ENCODE measurements at places on chromosomes 11 and 22. TPM values are rescaled to one million over a fixed set of nuclear protein-coding genes. Genes with fewer than 3 reads are reported as not detected.

- peaks cover 23% of the 10 kb centered on the region for H3K4me1 ChIP-seq
- H3K27ac ChIP-seq = no peak overlapping the region
- H3K36me3 ChIP-seq = no peaks in the 10 kb centered on the region
These were observed 19.3 kb downstream of the PPARA start for GRCh38 chr22:46169628-46170027.

The OR2AG2 gene
- 0.24 TPM for total RNA-seq

DNA sequence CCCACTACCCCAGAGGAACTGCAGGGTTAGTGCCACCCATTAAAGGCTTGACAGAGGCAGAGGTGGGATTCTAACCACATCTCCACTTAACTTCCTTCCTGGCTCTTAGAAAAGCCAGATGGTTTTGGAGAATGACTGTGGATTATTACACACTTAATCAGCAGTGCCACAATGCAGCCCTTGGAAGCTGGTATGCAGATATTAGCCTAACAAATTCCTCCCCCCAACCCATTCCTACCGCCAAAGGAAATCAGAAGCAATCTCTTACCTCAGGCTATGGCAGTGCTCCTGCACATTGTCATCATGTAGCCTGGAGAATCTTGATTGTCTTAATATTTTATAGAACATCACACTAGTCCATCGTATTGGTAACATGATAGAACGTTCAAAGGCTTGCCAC lies 23.2 kb upstream of the NRGN start:
- H3K27ac ChIP-seq = no peak overlapping the region
- H3K4me3 ChIP-seq = no peak overlapping the region
- H3K36me3 ChIP-seq = no peaks in the 10 kb centered on the region
- peaks cover 51% of the 10 kb centered on the region for H3K27me3 ChIP-seq
- peaks cover 17% of the 10 kb centered on the region for H3K4me1 ChIP-seq

DNA sequence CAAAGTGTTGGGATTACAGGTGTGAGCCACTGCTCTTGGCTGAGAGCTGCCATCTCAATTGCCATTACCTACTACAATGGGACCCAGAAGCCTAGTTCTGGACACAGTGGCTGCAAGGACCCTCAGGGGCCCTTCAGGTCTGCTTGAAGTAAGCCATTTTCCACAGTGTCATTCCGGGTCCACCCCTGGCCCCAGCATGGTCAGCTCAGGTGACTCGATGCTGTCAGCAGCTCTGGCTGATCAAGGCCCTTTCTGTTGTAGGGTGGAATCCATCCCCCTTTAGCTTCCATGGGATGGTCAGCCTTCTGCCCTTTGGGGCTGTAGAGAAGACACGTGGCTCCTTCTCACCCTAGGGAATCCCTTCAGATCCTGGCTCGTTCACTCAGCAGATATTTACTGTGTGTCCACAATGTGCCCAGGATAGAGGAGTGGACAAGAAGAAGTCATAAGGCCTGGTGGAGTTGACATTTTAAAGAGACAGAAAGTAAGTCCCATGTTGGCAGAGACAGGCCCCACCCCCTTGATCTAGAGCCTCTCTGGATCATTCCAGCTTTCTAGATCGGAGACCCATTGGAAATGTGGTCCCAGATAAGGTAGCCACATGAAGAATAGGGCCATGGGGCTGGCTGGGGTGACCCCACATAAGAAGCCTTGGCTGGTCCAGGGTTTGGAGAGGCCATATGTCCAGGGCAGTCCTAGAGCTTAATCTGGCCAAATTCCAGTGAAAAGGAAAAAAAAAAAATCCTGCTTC lies 15.1 kb upstream of the KAT5 start:
- no peak overlapping the region for H3K4me3 ChIP-seq
- DNase-seq = no peak
- H3K27me3 ChIP-seq = no peaks in the 10 kb centered on the region
- H3K36me3 ChIP-seq = no peaks in the 10 kb centered on the region

DNA sequence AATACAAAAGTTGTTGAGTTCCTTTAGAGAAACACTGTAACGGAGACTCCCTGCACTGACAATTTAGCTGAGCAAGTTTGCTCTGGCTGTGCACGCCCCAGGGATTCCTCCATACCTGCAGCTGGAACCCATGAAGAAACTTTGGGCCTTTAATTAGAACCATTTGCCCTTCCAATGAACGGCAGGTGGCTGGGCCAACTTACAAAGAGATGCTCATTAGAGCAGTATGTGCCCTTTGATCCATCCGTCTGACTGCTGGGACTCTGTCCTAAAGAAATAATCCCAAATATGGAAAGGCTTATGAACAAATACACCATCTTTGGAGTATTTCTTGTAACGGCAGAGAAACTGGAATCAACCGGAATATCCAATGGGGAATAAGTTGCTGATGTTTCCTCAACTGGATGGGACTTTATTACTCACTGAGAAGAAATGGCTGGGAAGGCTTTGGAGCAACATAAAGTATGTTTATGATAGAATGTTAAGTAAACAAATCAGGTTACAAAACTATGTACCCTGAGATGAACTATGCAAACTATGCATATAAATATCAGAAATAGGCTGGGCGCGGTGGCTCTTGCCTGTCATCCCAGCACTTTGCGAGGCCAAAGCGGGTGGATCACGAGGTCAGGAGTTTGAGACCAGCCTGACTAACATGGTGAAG lies 24.4 kb upstream of the FBLN1 start:
- H3K4me1 ChIP-seq = peaks cover 31% of the 10 kb centered on the region
- no peak overlapping the region for H3K27ac ChIP-seq
- no peak overlapping the region for H3K4me3 ChIP-seq
- DNase-seq = no peak
- H3K27me3 ChIP-seq = no peaks in the 10 kb centered on the region
- H3K36me3 ChIP-seq = no peaks in the 10 kb centered on the region

The SAMM50 gene
- total RNA-seq = 34.3 TPM

The EMID1 gene
- total RNA-seq = 3.1 TPM

The GALNT18 gene
- total RNA-seq = 26.0 TPM

DNA sequence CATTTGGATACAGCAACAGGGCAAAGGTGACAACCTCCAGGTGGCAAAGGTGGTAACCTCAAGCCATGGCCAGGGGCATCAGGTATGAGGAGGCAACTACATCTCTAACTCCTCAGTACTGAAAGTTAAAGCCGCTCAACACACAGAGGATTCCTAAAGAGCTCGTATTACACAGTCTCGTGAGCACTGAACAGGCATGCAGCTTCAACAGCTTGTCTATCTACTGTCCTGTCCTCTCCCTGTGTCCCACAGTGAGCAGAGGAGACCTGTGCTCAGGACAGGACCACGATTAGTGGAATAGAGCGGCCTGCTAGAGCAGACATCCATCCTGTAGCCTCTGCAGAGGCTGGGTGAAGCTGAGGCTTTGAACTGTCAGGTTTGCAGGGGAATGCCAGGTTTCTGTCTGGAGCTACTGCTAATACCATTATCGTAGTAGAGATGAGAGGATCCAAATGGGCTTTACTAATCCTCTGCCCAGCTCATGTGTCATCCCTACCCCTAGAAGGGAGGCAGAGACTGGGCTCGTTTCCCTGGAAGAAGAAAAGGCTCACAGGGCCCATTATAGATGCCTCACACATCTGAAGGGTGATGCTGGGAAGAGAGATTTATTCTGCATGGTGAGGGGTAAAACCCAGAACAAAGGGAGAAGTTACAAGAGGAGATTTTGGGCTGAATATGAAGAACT lies 415.2 kb downstream of the LARGE1 start:
- DNase-seq = no peak
- H3K4me1 ChIP-seq = no peaks in the 10 kb centered on the region
- no peak overlapping the region for H3K27ac ChIP-seq
- H3K27me3 ChIP-seq = no peaks in the 10 kb centered on the region
- no peak overlapping the region for H3K4me3 ChIP-seq

GRCh38 chr11:3208272-3208671 lies 10.3 kb downstream of the MRGPRG start:
- peaks cover 21% of the 10 kb centered on the region for H3K27me3 ChIP-seq
- no peak overlapping the region for H3K27ac ChIP-seq
- peaks cover 6% of the 10 kb centered on the region for H3K4me1 ChIP-seq
- no peak overlapping the region for H3K4me3 ChIP-seq

The SLC25A45 gene
- 3.9 TPM for total RNA-seq

The RBMXL2 gene
- total RNA-seq = not detected

The TREH gene
- not detected for total RNA-seq

The HTR3B gene
- total RNA-seq = not detected

- H3K4me3 ChIP-seq = no peak overlapping the region
- no peaks in the 10 kb centered on the region for H3K27me3 ChIP-seq
- H3K27ac ChIP-seq = no peak overlapping the region
These were observed 9.0 kb upstream of the SEC14L6 start for GRCh38 chr22:30555282-30556210.

DNA sequence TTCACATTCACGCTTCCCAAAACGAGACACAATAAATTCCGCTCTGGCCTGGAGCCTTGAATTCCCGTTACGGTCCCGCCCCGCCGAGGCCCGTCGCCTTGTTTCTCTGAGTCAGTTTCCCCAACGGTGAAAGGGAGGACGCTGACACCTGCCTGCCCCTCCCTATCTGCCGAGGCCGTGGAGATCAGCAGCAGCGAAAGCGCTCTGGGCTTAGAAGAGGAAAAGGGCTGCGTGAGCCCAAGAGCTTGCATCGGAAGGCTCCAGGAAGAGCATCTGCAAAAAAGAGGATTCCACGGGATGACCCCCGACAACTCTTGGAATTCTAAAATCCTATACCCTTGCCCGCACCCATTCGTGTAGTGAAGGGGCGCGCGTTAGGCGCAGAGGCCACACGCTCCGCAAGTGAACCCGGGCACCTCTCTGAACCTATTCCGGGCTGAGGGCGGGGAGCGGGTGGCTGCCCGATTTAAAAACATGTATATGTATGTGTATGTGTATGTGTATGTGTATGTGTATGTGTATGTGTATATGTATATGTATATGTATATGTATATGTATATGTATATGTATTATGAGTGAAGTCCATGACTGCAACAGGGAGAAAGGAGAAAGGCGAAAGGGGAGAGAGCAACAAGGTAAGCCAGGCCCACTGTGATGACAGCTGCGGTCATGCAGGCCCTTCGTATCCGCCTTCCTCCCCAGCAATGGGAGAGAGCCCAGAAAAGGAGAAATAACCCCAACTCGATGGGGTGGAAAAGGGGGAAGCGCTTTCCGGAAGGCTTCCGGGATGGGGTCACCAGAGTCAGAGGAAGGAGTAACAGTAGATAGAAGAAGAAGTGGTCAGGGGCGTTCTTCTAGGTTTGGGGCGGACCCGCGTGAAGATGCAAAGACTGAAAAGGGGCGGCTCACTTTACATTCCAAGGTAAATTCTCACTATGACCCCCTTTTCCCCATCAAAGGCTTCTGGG lies 948 bp upstream of the MRTFA start:
- H3K36me3 ChIP-seq = no peaks in the 10 kb centered on the region
- peaks cover 26% of the 10 kb centered on the region for H3K4me1 ChIP-seq
- DNase-seq = peak; percentile 73
- H3K27ac ChIP-seq = peak overlapping the region; percentile 91
- H3K27me3 ChIP-seq = no peaks in the 10 kb centered on the region

DNA sequence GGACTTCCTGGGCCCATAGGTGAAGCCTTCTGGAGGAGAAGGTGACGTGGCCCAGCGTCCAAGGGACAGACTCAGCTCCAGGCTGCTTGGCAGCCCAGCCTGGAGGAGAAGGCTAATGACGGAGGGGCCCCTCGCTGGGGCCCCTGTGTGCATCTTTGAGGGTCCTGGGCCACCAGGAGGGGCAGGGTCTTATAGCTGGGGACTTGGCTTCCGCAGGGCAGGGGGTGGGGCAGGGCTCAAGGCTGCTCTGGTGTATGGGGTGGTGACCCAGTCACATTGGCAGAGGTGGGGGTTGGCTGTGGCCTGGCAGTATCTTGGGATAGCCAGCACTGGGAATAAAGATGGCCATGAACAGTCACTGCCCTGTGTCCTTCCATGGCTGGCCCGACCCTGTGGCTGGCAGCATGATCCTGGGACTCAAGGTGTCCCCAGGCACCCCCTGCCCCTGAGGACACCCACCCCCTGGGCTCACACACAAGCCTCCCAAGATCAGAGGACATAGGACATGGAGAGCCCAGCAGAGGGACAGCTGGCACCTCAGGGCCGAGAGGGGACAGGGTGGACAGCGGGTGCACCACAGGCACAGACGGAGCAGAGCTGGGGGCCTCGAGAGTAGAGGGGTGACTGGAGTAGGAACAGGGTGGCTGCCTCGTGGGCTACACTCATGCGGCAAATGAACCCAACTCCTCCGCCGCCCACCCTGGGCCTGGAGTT lies 10.1 kb downstream of the SIGIRR start:
- no peak overlapping the region for H3K27ac ChIP-seq
- H3K4me3 ChIP-seq = no peak overlapping the region
- H3K36me3 ChIP-seq = peaks cover 27% of the 10 kb centered on the region
- no peak for DNase-seq
- peaks cover 37% of the 10 kb centered on the region for H3K4me1 ChIP-seq

- H3K27me3 ChIP-seq = no peaks in the 10 kb centered on the region
- no peak overlapping the region for H3K4me3 ChIP-seq
- no peaks in the 10 kb centered on the region for H3K36me3 ChIP-seq
- no peak for DNase-seq
- no peak overlapping the region for H3K27ac ChIP-seq
- H3K4me1 ChIP-seq = no peaks in the 10 kb centered on the region
These were observed 37.8 kb downstream of the ISX start for GRCh38 chr22:35103761-35104160.

The OR4D6 gene
- total RNA-seq = not detected

The GPR83 gene
- total RNA-seq = 0.30 TPM

The CHCHD10 gene
- total RNA-seq = 31.7 TPM

DNA sequence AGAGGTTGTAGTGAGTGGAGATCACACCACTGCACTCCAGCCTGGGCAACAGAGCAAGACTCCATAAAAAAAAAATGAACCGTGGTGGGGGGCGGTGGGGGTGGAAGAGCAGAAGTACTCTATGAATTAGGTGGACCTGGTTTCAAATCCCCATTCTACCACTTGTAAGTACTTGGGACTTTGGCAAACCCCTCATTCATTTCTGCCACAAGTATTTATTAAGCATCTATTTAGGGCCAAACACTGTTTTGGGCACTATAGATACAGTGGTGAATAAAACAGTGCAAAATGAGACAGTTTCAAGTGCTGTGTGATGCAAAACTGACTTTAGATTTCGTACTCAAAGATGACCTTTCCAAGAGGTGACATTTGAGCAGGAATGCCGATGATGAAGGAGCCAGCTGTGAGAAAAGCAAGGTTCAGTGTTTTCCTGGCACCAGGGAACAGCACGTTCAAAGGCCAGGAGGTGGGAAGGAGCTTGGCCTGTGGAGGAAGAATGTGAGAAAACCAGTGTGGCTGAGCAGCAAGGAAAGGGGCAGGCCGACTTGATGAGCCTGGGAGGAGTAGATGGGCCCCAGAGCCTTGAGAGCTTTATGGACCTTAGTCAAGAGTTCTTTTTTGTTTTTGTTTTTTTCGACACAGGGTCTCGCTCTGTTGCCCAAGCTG lies 1.4 kb upstream of the TMEM134 start:
- H3K36me3 ChIP-seq = no peaks in the 10 kb centered on the region
- DNase-seq = no peak
- no peaks in the 10 kb centered on the region for H3K27me3 ChIP-seq

The P2RY2 gene
- 5.5 TPM for total RNA-seq

GRCh38 chr11:74006743-74007304 lies 2.1 kb downstream of the UCP3 start:
- peaks cover 18% of the 10 kb centered on the region for H3K4me1 ChIP-seq
- no peaks in the 10 kb centered on the region for H3K27me3 ChIP-seq
- H3K4me3 ChIP-seq = no peak overlapping the region
- no peak for DNase-seq
- no peak overlapping the region for H3K27ac ChIP-seq
- peaks cover 22% of the 10 kb centered on the region for H3K36me3 ChIP-seq

GRCh38 chr11:76630600-76631281 lies 39.8 kb downstream of the LRRC32 start:
- H3K4me1 ChIP-seq = peaks cover 30% of the 10 kb centered on the region
- peak overlapping the region; percentile 87 for H3K27ac ChIP-seq
- H3K4me3 ChIP-seq = no peak overlapping the region
- DNase-seq = no peak
- no peaks in the 10 kb centered on the region for H3K36me3 ChIP-seq

The KCNA4 gene
- total RNA-seq = 0.34 TPM

Data from suprapubic skin (tissue), 4 donors.